ENCODE measurements at places on chromosomes 13 and 19. TPM values are rescaled to one million over a fixed set of nuclear protein-coding genes. Genes with fewer than 3 reads are reported as not detected.
A peak's percentile ranks its signal among the peaks of the same experiment; 100 is the strongest.

ANKRD10 gene
- polyA plus RNA-seq, result 44.0 TPM

GRCh38 chr13:75309981-75310580 lies 171.9 kb downstream of the TBC1D4 start:
- H3K4me3 ChIP-seq, result no peak overlapping the region
- peaks cover 4% of the 10 kb centered on the region for H3K36me3 ChIP-seq
- no peaks in the 10 kb centered on the region for H3K27me3 ChIP-seq
- no peak overlapping the region for H3K27ac ChIP-seq
- DNase-seq, result no peak

GRCh38 chr19:56350416-56351045 lies 35.9 kb upstream of the ZSCAN5A start:
- no peaks in the 10 kb centered on the region for H3K36me3 ChIP-seq
- no peaks in the 10 kb centered on the region for H3K4me1 ChIP-seq
- H3K4me3 ChIP-seq, result no peak overlapping the region
- H3K27me3 ChIP-seq, result no peaks in the 10 kb centered on the region
- peak; percentile 76 for DNase-seq
- no peak overlapping the region for H3K27ac ChIP-seq

GRCh38 chr13:77913003-77913402 lies 5.6 kb downstream of the EDNRB start:
- no peaks in the 10 kb centered on the region for H3K27me3 ChIP-seq
- no peaks in the 10 kb centered on the region for H3K36me3 ChIP-seq
- no peak overlapping the region for H3K4me3 ChIP-seq
- H3K27ac ChIP-seq, result no peak overlapping the region

GRCh38 chr13:46905249-46905648 lies 8.4 kb upstream of the HTR2A start:
- no peaks in the 10 kb centered on the region for H3K36me3 ChIP-seq
- H3K4me3 ChIP-seq, result no peak overlapping the region
- DNase-seq, result no peak
- H3K4me1 ChIP-seq, result no peaks in the 10 kb centered on the region
- no peak overlapping the region for H3K27ac ChIP-seq
- no peaks in the 10 kb centered on the region for H3K27me3 ChIP-seq

DNA sequence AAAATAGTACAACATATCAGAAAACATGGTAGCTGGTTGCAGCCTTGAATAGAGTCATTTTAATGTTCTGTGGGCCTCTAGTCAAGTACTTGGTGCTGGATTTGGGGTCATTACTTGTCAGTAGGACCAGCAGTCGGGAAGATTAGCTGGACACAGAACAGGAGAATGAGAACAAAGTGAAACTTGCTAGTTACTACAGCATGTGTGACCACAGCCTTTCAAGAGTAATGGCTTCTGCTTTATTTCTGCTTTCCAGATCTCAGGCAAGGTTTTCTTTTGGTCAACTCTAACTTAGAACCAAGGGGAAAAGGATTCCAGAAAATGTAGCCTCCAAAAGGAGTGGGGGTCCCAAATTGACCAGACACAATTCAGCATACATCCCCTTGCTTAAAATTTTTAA lies 17.1 kb upstream of the VWA8 start:
- H3K27me3 ChIP-seq, result no peaks in the 10 kb centered on the region
- no peak for DNase-seq
- H3K4me3 ChIP-seq, result no peak overlapping the region
- peaks cover 3% of the 10 kb centered on the region for H3K4me1 ChIP-seq
- H3K27ac ChIP-seq, result no peak overlapping the region
- H3K36me3 ChIP-seq, result no peaks in the 10 kb centered on the region

- H3K27me3 ChIP-seq, result no peaks in the 10 kb centered on the region
- no peak for DNase-seq
- no peak overlapping the region for H3K27ac ChIP-seq
- H3K36me3 ChIP-seq, result no peaks in the 10 kb centered on the region
Observed at GRCh38 chr19:1783874-1784273, 28.2 kb downstream of the ATP8B3 start.
